ENCODE measurements at places on chromosomes 4 and X.

DNA sequence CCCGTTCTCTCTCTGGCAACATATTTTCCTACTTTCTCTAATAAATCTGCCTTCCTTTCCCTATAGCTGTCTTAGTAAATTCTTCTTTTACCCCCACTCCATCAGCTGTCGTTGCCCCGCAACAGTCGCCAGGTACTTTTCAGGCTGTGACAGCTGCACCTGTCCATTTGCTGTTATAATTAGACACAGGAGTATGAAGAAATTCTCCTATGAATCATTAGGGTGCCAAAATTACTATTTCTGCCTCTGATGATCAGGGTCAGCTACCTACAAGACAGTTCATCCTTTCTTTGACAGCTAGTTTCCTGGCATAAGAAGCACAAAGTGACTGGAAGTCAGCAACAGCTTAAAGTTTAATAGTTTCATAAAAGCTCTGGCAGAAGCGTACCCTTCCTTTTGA is 19.5 kb upstream of the GALNTL6 start:
- no peak for DNase-seq

- DNase-seq, result peak; percentile 28
Observed at GRCh38 chrX:94058728-94059382, 384.8 kb downstream of the FAM133A start.

DNA sequence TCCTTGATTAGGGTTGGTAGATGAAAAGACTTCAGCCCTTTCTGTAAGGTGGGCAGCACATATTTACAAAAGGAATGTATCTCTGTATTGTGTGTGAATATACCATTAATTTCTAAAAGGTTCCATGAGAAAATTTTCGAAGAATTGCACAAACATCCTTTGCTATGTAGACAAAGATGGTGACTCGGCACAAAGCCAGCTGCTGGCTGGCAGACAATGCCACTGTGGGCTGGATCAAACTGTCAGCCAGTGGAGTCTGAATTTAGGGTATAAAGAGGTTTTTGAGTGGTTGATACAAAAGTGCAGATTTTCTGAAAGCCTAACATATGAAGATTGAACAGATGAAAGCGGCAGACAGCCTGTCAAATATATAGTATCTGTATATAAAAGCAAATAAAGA is 5.6 kb upstream of the TXK start:
- no peak for DNase-seq

- DNase-seq, result no peak
Observed at GRCh38 chr4:164442180-164442579, 311.8 kb upstream of the SMIM31 start.

- no peak for DNase-seq
Observed at GRCh38 chr4:75699299-75699698, 25.1 kb upstream of the USO1 start.

- peak; percentile 28 for DNase-seq
Observed at GRCh38 chrX:103730796-103731493, 20.2 kb downstream of the TMEM31 start.

GRCh38 chr4:141027421-141027820 is 105.8 kb downstream of the RNF150 start:
- no peak for DNase-seq

- no peak for DNase-seq
Observed at GRCh38 chr4:154406018-154406795, 85.4 kb downstream of the DCHS2 start.

DNA sequence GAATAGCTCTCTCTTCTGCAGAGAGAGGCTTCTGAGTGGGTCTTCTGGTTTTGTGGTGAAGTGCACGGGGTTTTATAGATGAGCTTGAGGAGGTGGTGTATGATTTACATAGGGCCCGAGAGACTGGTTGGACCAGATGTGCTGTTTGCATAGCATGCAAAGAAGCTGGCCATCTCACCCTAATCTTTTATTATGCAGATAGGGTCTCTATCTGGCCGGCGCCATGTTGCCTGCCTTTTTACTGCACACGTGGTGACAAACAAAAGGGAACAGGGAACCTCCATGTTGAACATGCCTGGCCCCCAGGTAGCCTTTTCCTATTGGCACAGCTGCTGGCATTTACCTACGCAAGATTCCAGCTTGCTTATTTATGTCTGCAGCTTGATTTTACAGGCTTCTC is 473.3 kb upstream of the FAM47C start:
- no peak for DNase-seq

DNA sequence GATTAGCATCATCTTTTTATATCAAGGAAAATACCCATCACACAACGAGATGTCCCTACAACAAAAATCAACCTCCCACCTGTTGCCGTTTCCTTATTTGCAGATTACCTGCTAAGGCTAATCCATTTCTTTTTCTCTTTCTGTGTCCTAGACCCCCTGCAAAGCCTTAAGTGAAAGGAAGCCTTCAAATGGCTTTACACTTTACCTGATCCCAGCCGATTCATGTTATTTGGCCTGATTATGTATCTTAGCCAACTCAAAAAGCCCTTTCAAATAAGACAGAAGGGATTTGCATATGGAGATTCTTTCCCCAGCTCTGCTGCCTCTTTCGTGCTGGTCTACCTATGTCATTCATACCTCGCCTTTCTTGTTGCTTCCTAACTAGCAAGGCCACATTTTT is 14.4 kb downstream of the ABCG2 start:
- no peak for DNase-seq

GRCh38 chrX:138150709-138151108 is 560.8 kb downstream of the FGF13 start:
- peak; percentile 17 for DNase-seq

DNA sequence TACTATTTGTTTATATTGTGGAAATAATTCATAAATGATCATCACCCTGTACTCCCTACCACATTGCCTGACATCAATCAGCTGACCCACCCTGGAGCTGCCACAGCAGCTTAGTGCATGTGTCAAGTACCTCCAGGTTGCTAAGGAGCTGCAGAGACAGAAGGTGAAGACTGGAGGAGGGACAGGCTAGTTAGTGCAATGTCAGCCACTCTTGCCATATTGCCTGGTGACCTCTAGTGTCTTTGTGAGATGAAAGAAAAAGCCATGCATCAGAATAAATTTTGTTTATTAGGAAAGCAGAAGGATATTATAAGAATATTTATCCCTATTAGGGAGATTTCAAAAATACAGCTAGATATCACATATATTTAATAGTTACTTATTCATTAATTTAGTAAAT is 243.9 kb upstream of the FAT4 start:
- DNase-seq, result no peak

DNA sequence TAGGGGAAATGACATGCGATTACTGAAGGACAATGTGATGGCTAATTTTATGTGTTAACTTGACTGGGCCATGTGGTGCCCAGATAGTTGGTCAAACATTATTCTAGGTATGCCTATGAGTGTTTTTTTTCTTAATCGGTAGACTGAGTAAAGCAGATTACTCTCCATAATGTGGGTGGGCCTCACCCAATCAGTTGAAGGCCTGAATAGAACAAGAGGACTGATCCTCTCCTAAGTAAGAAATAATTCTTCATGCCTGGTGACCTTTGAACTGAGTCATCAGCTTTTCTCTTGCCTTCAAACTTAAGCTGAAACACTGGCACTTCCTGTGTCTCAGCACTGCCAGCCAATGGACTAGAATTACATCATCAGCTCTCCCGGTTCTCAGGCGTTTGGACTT is 164.0 kb upstream of the FGF13 start:
- no peak for DNase-seq

GRCh38 chrX:13464599-13465275 is 104.7 kb upstream of the EGFL6 start:
- no peak for DNase-seq

DNA sequence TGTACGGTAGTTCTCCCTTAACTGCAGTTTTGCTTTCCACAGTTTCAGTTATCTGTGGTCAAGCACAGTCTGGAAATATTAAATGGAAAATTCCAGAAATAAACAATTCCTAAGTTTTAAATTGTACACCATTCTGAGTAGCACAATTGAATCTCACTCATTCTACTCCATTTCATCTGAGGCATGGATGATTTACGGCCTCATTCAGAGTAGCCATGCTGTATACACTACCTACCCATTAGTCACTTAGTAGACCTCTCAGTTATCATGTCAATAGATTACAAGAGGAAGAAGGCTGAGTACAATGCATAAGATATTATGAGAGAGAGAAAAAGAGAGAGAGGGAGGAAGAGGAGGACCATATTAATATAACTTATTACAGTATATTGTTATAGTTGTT is 77.5 kb downstream of the ENOX2 start:
- no peak for DNase-seq

- no peak for DNase-seq
Observed at GRCh38 chr4:95979961-95980876, 140.3 kb downstream of the PDHA2 start.

DNA sequence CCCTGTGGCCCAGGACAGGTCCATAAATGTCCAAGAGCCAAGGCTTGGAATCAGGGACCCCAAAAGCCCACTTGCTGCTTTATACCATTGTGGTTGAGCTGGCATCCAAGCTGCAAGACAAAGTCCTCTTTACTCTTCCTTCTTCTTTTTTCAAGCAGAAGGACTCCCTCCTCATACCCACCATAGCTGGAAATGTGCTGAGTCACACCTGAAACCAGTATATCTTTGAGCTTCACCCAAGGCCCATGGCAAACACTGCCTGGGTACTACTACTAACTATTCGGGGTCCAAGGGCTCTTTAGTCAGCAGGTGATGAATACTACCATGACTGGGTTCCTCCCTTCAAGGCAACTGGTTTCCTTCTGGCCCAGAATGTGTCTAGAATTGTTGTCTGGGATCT is 37.3 kb upstream of the NMU start:
- no peak for DNase-seq

DNA sequence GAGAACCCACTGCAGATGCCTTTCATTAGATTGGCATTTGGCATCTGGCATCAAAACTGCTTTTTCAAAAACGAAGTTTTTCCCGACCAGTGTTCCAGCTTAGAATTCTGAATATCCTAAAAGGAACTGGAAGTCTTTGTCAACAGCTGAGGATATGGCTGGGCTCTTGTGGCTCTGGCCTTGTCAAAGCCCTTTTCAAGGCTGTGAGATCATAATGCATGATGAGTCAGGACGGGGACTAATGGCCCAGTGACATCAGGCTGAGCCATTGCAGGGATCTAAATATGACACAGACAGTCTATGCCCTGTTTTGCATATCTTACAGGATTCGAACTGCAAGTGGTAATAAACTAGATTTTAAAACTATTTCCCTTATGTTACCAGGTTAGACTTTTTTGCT is 306.4 kb downstream of the PTTG2 start:
- DNase-seq, result no peak

GRCh38 chrX:124239911-124240310 is 92.5 kb upstream of the TEX13D start:
- DNase-seq, result no peak

All from HAP-1 (cell line).